Left colon (tissue), 2 donors: ENCODE measurements at places on chromosomes 2 and 18. TPM values are rescaled to one million over a fixed set of nuclear protein-coding genes. Genes with fewer than 3 reads are reported as not detected.

The CRYGC gene
- not detected for total RNA-seq

The RAB31 gene
- total RNA-seq = 6.0 TPM

The DCC gene
- 0.34 TPM for total RNA-seq

- DNase-seq = no peak
Measured at GRCh38 chr2:48566592-48567310, 36.8 kb downstream of the STON1 start.

DNA sequence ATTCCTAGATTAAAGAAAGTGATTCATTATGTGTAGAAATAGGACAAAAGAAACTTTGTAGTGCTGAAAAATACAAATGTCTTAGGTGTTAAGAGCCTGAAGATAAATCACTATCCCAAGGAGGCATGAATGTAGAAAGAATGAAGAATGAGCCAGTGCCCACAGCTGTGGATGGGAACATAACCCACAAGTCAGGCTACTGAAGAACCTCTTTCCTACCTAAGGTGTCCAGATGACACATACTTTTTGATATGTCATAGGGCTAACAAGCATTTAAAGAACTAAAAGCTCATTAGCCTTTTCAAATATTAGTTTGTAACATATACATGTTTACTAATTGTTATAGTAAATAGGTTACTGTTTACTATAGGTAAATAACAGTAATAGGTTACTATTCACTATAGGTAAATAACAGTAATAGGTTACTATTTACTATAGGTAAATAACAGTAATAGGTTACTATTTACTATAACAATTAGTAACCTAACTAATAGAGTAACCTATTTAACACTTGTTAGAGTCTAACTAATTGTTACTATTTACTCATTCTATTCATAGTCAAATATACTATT, 275.0 kb upstream of the KYNU start:
- no peak for DNase-seq
